ENCODE measurements at places on chromosomes 5 and 9.

DNA sequence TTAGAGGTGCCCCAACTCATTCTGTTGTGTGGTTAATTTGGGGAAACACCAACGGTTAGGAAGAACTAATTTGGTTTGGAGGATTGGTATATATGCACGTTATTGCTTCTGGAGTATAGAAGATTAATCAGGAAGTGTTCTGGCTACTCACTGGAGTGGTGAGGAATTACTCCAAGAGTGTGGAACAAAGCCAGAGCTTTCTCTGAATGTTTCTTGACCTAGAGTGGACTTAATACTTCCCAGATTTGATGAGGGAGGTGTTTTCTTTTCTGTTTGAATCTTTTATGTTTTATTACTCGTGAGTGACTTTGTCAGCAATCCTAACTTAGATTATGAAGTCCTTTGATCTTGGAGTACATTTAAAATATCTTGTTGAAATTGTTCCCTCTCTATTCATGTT is 163.7 kb downstream of the MAN2A1 start:
- DNase-seq = no peak

- DNase-seq = no peak
These were observed 114.9 kb downstream of the AUH start for GRCh38 chr9:91246846-91247245.

DNA sequence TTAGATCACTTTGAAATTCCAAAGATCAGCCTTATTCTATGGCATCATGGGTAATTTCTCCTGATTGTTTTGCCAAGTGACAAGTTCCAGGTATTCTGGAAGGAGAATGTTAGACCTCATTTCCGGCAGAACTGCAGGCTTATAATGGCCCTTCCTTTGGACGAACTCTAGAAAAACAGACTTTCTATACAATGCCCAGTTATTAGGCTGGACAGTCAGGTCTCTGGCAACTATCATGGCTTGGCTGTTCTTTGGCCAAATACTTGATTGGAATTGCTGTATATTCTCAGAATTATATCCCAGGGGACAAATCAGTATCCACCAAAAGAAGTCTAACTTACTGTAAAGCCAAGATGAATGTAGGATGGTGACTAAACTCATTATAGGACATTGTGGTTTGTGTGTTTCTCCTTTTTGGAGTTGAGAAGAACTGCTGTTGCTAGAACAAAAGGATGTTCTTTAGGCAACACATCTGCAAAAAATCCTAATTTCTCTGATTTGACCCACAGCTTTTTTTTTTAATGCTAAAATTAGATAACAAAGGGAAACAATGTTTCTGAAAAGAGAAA is 69.0 kb downstream of the ADAMTSL1 start:
- no peak for DNase-seq

DNA sequence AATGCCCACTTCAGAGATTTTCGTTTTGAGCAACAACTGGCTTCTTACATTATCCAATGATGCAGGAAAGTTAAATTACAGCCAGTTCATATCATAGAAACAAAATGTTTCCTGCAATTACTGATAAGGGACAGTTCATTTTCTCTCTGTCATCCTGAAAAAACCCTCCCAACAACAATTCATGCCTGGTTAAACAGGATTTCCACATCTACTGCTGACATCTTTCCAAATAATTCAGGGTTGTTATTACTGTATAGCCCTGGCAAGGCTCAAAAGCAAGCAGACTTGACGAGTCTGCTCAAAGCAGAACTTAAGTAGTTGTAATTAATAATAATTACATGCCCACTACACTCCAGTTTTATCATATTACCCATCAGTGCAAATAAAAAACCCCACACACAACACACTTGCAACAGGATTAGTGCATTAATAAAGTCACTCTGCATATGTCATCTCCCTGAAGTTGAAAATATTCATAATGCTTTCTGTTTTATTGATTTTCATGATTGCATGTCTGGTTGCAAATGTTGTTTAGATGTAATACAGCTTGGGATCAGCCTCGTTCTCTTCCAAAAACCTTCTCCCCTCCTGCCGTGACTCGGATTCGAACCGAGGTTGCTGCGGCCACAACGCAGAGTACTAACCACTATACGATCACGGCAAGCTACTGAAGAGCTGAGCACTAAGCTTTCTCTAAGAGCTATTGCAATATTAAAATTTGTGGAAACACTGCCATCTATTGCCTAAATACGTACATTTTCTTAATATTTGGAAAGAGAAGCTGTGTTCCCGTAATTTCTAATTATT is 119.6 kb upstream of the NFIB start:
- DNase-seq = no peak

DNA sequence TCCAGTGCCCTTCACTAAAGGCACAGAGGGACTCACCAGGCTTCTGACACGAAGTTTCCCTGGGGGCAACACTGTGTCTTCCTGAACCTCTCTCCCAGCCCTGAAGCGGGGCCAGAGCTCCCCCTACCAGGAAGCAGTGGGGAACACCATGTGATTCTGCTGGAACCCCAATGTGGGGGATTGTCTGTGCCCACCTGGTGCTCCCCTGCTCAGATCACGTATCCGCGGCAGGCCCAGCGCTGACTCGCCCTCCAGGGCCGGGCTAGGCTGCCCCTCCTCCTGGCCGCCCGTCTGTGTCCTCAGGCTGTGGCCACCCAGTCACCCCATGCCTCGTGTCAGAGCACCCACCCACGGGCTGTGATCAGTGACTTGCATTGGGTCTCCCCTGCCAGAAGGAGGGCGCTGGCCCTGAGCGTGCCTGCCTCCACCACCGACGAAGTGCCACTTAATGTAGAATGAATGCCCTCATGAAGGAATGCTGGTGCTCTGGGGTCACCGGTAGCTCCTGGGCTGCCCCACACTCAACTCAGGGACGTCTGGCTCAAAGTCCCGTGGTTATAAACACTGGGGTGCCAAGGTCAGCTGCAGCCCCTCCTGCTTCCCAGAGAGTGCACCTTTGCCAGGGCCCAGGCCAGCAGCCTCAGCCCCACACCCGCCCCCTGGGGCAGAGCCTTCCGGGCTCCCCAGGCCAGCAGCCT is 22.1 kb downstream of the SARDH start:
- no peak for DNase-seq

GRCh38 chr9:68970151-68970550 is 43.8 kb downstream of the PRKACG start:
- no peak for DNase-seq

GRCh38 chr9:129497005-129497812 is 123.7 kb downstream of the C9orf50 start:
- DNase-seq = no peak

- peak; percentile 60 for DNase-seq
These were observed at the start of gene RPP25L for GRCh38 chr9:34611811-34612787. TSS of gene RPP25L (minus strand) at chr9:34612097. CDS start at chr9:34611296, 801 bp downstream.

DNA sequence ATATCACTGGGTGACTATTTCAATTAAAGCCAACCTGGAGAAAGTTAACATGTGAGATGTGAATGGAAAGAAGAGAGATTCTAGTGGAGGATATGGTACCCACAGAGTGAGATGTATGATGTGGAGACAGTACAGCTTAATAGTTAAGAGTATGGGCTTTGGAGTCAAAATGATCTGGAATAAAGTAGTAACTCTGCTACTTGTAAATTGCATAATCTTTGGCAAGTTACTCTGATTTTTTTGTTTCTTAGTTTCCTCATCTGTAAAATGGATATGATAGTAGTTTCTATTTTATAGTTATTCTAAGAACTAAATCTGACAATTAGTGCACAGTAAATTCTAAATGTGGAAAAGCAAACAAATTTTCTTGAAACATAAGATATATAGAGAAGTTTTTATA is 79.2 kb downstream of the ISOC1 start:
- DNase-seq = no peak

GRCh38 chr5:91235271-91235694 is 147.8 kb downstream of the ARRDC3 start:
- no peak for DNase-seq
